ENCODE measurements at places on chromosomes 5 and 9. TPM values are rescaled to one million over a fixed set of nuclear protein-coding genes. Genes with fewer than 3 reads are reported as not detected.
A peak's percentile ranks its signal among the peaks of the same experiment; 100 is the strongest.

The PSAT1 gene
- 9.0 TPM for total RNA-seq

The ATP10B gene
- total RNA-seq: 10.0 TPM

- no peak for DNase-seq
These were observed 13.4 kb upstream of the GRHPR start for GRCh38 chr9:37408933-37409710.

The FOXI1 gene
- total RNA-seq: not detected

- DNase-seq: no peak
These were observed 27.7 kb downstream of the TUT7 start for GRCh38 chr9:86326536-86326935.

- DNase-seq: no peak
These were observed 2.9 kb downstream of the DENND4C start for GRCh38 chr9:19233344-19233743.

GRCh38 chr5:441996-442334 is 1.0 kb upstream of the EXOC3 start:
- DNase-seq: no peak

GRCh38 chr5:113336975-113337374 is 97.8 kb downstream of the TSSK1B start:
- peak; percentile 39 for DNase-seq

DNA sequence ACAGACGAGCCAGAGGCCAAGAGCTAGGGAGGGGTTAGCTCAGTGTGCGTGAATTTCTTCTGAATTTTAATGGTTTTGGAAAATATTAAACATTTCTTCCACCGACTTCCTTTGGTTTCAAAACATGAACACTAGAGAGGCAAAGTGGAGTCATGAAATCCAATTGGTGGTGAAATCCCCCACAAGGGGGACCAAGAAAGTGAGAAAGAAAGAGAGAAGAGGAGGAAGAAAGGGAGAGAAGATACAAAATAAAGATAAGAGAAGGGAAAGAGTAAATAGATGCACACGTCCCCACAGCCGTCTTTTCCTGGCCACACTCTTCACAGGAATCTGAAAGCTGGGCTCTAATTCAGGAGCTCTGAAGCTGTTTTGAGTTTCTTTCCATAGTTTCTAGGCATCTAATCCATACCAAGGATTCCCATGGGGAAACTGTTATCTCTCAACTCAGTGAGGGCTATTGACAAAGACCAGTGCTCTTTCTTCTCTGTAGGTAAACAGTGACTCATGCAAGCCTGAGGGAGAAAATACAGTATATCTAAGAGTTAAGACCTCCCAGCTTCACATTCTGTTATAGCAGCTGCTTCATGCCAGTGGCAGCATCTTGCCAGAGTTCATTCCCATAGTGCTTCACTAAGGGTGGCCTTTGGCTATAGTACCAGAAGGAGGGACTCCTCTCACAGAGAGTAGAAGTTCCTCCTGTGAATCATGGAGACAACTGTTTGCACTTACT is 115.8 kb upstream of the LIFR start:
- no peak for DNase-seq

The DNAJA1 gene
- 58.1 TPM for total RNA-seq

DNA sequence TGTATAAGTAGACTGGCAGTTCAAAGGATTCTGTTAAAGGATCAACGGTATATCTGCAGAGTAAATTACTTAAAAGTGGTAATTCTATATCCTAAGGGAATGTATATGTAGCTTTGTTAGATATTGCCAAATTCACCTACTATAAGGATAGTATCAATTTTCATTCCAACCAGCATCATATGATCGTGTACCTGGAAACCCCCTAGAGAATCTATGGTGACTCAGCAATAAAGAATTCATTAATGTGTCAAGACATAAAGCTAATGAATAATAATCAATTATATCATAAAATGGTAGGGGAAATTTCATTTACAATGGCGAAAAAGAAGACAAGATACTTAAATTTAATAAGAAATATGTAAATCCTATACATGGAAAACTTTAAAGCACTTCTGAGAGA is 234.1 kb upstream of the ACTBL2 start:
- DNase-seq: no peak

DNA sequence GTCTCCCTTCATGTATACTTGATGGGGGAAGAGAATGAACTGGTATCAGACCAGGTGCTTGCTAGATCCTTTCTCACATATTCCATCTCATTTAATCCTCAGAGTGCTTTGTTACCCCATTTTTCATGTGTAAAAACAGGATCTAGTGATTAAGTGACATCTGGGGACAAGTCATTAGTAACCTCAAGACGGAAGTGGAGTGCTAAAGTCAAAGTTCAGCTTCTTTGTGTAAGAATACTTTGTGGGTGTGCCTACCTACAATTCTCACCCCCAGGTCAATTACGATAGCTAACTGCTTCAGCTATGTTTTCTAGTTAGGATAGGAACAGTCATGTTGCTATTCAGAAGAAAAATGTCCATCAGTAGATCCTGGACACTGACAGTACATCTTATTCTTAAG is 3.1 kb upstream of the FAM120AOS start:
- no peak for DNase-seq

The ANGPTL2 gene
- total RNA-seq: 54.3 TPM

DNA sequence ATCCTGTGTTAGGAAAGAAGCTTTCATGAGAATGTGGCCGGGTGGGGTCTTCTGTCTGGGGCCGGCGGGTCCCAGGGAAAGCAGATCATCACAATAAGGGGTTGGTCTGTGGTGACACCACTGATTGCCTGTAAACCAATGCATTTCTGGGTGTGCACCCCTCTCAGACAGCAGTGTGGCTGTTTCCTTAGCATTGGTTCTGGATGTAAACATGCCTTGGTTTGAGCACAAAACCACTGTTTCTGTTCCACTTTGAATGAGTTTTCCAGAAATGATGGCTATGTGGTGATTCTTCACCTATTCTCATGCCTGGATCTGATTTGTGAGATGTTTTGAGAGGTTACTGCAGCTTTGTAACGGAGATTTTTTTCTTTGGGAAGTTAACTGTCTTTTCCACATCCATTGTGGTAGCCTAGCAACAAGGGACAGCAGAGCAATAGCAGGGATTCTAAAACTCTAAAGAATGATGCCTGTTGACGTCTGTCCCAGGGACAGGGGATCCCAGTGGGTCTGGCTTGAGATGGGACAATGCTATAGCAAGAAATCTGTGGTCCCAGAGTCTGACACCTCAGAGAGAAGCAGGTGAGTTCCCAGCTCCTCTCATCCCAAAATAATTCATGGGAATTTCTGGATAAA is at the start of gene CCDC192:
CCDC192 (plus strand) TSS at position 466 of the 636 bp plus-strand sequence; CDS start at position 521, 55 bp downstream.
- DNase-seq: no peak

- DNase-seq: no peak
These were observed 272.0 kb downstream of the DENND1A start for GRCh38 chr9:123657941-123658340.

DNA sequence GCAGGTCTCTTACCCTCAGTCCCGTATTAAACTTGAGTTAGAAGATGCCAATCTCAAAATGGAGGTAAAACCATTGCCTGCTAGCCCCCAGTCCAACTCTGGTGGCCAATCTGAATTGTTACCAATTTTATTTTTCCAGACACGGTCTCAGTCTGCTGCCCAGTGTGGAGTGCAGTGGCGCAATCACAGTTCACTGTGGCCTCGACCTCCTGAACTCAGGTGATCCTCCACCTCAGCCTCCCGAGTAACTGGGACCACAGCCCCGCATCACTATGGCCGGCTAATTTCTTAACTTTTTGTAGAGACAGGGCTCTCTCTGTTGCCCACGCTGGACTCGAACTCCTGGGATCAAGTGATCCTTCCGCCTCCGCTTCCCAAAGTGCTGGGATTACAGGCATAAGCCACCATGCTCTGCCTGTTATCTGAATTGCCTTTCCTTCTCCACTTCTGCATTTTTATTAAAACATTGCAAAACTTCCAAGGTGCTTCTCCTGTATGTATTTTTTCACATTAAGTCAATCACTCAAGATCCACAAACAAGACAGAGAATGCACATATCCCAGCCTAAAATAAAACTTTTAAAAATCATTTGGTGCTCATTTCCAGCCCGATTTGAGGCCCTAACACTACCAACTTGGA is 2.3 kb downstream of the FANCC start:
- no peak for DNase-seq

The OBP2B gene
- total RNA-seq: not detected

The PCDHA2 gene
- total RNA-seq: 0.21 TPM

DNA sequence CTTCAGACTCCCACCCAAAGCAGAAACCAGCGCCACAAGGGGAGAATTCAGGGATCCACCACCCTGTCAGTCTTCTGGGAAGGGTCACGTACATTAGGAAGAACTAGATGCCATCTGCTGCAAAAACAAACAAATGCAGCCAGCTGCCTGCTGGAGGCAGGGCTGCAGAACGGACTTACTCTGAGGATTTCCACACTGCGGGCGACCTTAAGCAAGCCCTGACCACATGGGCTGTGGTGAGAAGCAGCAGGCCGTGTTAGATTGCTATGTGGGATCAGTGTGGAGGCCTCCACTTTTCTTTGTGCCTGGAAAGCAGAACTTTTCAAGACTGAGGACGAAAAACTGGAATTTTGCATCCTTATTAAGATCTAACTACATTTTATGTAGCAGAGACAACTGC is 13.4 kb upstream of the LTC4S start:
- no peak for DNase-seq

The FOXD4L6 gene
- total RNA-seq: not detected

DNA sequence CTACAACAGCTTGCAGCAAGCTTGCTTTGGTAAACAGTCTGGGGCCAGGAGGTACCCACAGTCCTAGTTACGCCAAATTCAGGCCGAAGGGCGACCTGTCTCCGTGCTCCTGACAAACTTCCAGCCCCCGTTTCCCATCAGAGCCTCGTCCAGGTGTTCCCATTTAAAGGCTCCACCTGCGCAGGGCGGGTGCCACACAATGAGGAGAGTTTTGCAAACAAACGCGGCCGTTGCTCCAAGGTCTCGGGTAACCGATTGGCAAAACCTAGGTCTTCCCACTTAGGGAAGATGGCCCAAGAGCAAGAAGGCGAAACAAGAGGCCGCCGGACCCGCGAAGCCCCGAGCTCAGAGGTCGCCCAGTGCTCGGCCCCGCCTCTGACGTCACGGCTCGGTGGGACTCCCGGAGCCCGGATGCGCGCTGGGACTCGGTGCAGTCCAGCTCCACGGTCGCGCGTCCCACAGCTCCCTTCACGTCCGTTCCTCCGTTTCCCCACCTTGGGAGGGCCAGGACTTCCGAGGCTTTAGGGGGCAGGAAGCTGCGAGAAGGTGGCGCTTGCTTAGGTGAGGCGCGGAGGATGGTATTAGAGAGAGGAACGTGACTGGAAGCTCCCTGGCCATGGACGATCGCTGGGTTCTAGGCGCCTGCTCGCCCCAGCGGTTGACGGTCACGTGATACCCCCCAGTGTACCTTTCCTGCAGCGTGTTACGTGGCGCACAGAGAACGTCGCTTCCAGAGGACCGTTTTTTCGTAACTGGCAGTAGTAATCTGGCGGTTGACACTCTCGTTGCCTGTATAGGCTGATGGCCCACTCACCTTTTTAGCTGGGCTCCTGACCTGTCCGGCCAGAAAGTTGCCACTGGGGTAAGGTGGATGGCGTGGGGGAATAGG is 41.8 kb upstream of the KDM4C start:
- no peak for DNase-seq

- DNase-seq: no peak
These were observed 108.2 kb downstream of the MPDZ start for GRCh38 chr9:13171261-13171660.

GRCh38 chr5:131981516-131981915 is 29.9 kb downstream of the ACSL6 start:
- no peak for DNase-seq

The ANKRD20A1 gene
- 1.3 TPM for total RNA-seq

GRCh38 chr5:156147944-156148285 is 179.0 kb upstream of the SGCD start:
- DNase-seq: no peak

The CATSPER3 gene
- not detected for total RNA-seq

The PPIC gene
- 27.6 TPM for total RNA-seq

DNA sequence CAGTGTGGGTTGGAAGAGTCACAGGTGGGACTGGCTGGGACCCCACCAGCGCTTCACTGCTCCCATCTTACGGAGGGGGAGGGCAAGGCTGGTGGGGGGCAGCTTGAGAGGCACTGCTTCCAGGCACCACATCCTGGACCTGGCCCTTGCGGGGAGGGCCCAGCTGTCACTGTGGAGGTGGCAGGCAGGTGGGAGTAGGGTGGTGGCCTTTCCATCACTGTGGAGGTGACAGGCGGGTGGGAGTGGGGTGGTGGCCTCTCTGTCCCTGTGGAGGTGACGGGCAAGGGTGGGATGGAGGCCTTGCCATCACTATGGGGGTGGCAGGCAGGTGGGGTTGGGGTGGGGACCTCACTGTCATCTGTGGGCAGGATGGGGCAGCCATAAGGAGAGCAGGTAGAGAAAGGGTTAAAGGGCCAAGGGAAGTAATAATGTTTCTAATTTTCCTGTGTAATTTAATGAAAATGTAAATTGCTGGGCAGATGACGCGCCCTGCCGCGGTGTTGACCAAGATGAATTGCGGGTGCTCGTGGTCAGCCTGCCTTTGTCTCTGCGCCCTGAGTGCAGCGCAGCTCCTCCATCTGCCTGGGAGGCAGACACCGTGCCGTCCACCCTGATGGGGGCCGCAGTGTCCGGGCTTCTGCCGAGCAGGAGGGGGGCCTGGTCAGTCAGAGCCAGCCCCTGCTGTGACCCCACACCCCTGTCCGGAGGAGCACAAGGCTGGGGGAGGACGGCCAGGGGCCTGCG is 20.8 kb downstream of the RXRA start:
- DNase-seq: no peak

GRCh38 chr9:123438321-123438720 is 82.3 kb downstream of the CRB2 start:
- no peak for DNase-seq

GRCh38 chr9:104868303-104868686 is 59.7 kb downstream of the ABCA1 start:
- no peak for DNase-seq

- no peak for DNase-seq
These were observed 405.3 kb upstream of the SGCD start for GRCh38 chr5:155921621-155922020.

The SPINK7 gene
- total RNA-seq: not detected

The RLN2 gene
- total RNA-seq: not detected

GRCh38 chr5:142080248-142080647 is 28.3 kb upstream of the NDFIP1 start:
- no peak for DNase-seq

DNA sequence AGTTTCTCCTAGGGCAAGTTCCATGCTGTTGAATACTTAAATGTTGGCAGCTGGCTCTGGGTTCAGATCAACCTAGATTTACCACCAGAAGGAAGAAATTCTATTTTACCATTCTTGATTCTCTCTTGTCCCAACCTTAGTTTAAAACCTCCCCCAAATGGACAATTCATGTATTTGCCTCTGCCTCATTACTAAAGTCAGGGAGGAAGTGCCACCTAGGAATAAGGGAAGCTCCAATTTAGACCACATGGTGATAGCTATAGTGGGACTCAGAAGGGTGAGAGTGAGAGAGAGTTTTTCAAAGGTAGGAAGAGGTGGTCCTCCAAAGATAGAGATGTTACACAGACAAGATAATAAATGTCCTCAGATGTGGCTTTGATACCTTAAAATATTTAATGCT is 53.4 kb upstream of the PAM start:
- DNase-seq: no peak

- no peak for DNase-seq
These were observed 182.9 kb upstream of the RFX3 start for GRCh38 chr9:3708751-3709150.
